ENCODE measurements at places on chromosomes 1 and 21.

GRCh38 chr1:197572169-197572568 lies 203.1 kb downstream of the DENND1B start:
- no peak for DNase-seq

- DNase-seq, result no peak
Measured at GRCh38 chr1:232499188-232499587, 130.7 kb downstream of the SIPA1L2 start.

GRCh38 chr1:188325211-188325610 lies 1496.5 kb downstream of the PLA2G4A start:
- DNase-seq, result no peak

DNA sequence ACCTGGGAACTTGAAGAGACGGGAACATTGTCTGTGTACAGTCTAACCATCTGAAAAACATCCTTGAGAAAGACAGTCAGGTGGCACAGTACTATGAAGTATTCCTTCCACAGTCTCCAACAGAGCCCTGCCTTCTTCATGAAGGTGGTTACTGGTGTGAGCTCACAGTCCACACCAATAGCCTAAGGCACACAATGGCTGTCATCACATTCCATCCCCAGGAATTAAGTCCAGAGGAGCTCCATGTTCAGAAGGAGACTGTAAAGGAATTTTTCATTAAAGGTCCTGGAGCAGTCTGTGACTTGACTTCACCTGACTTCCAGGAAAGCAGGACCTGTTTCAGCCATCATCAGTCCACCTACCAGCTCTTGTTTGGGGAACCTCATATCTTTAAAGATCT lies 180.2 kb downstream of the C1orf21 start:
- DNase-seq, result no peak

GRCh38 chr1:3598522-3599285 lies 12.6 kb downstream of the MEGF6 start:
- no peak for DNase-seq

GRCh38 chr1:154863315-154864174 lies 6.5 kb downstream of the KCNN3 start:
- no peak for DNase-seq
